ENCODE measurements at places on chromosomes 1 and 21.

DNA sequence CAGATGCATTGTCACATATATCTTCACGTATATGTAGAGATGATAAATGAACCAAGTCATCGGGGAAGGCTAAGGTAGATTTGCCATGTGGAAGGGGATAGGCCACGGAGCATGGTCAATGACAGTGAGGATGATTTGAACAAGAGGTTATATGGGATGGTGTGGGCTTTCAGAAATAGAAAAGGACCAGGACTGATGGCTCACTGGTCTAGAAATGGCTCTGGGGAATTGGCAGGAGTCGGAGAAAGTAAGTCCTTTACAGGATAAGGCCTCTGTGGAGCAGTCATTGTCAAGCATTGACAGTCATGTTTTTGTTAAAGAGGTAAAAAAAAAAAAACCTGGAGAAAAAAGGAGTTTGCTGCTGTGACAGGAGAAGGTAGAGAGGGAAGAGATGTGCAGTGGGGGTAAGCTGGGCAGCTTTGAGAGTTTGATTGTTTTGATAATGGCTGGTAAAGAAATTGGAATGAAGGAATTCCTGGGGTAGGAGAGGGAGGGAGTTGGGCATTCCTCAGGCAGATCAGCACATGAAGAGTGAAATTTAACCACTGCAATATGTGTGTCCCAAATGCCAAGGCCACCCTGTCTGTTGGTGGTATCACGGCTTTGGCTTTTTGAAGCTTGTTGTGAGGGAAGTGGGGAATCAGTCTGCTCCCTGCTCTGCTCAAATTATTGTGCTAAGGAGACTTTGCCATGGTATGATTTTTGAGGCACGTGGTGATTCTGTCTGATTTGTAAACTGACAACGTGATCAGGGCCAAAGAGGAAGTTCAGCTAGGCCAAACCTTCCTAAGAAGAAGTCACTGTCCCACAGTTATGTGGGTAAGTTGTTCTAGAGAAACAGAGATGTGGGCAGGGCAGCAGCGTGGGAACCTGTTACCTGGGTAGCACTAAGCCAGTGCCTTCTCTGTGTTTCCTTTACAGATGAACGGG lies 26.0 kb downstream of the MACF1 start:
- peak; percentile 39 for DNase-seq

DNA sequence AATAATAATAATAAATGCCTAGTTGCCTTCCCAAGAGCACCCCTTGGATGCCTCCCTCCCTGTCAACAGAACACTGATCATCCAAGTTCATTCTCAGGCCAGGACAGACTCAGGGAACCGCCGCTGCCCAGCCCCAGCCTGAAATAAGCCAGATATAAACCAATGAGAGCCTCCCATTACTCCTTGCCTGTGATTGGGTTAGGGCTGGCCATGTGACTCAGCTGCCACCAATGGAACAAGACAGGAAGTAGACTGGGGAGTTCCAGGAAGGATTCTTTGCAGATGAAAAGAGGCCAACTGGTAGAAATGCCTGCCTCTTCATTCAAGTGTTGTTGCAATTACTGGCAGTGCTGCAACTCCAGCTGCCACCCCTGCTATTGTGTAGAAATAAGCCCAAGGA lies 146.4 kb upstream of the TIAM1 start:
- DNase-seq: no peak

GRCh38 chr1:5514527-5515183 lies 477.6 kb downstream of the NPHP4 start:
- DNase-seq: peak; percentile 40

DNA sequence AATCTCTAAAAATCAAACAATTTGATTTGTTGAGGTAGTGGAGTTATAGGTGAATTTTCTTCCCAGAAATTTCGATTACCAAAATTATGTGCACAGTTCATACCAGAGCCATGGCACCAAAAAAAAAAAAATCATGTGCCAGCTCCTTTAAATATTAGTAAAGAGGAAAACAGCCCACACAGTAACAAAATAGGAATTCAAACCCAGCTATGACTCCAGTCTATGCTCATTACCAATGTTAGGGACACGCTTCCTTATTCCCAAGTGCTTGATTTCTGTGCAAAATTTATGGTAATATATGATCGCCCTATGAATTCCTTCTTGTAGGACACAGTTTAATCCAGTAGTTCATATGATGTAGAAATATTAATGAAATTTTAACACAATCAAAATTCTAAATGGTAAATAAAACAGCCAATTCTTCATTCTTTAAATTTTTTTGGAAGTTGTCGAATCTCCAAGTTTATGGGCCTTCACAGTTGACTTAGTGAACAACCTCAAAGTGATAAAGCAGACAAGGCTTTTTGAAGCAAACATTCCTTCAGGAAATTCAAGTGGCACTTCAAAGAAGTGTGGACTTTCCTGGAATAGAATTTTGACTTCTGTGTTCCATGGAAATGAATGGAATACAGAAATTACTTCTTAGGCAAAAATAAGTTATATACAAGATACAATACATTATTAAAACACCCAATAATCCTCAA lies 1.9 kb downstream of the TOR1AIP2 start:
- no peak for DNase-seq

- DNase-seq: no peak
Measured at GRCh38 chr1:57741521-57741920, 317.7 kb upstream of the DAB1 start.

- no peak for DNase-seq
Measured at GRCh38 chr21:27715131-27715530, 748.2 kb upstream of the ADAMTS5 start.

- DNase-seq: peak; percentile 24
Measured at GRCh38 chr1:119743776-119744597, 24.7 kb downstream of the HMGCS2 start.

GRCh38 chr21:19029816-19030215 lies 626.2 kb upstream of the TMPRSS15 start:
- no peak for DNase-seq

DNA sequence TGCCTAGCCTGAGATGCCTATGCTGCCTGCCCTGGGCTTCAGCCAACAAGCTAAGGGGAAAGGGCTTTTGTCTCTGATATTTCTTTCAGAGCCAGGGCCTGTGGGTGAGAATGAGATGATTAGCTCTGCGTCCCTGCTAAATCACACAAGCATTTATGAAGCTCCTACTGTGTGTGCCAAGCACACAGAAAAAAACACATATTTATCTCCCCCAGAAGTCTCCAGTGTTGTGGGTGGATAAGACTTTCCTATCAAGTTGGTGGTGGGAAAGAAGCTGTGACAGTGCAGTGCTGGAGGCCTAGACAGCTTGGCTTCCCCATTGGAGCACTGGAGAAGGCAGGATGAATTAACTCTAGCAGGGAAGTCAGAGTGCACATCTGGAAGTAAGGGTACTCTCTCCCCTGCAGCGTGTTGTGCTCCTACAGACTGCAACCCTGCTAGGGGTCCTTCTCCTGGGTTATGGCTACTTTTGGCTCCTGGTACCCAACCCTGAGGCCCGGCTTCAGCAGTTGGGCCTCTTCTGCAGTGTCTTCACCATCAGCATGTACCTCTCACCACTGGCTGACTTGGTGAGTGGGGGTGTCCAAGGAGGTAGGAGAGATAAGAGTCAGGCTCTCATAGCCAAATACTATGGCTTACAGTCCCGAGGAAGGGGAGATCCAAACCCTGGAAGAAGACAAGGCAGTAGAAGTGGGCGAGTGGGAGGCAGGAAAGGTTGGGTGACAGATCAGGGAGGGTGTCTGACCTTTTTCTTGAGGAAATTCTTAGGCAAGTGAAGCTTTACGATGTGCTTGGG lies 1.7 kb downstream of the SLC50A1 start:
- no peak for DNase-seq

- no peak for DNase-seq
Measured at GRCh38 chr1:155646307-155646706, 36.3 kb downstream of the MSTO1 start.

DNA sequence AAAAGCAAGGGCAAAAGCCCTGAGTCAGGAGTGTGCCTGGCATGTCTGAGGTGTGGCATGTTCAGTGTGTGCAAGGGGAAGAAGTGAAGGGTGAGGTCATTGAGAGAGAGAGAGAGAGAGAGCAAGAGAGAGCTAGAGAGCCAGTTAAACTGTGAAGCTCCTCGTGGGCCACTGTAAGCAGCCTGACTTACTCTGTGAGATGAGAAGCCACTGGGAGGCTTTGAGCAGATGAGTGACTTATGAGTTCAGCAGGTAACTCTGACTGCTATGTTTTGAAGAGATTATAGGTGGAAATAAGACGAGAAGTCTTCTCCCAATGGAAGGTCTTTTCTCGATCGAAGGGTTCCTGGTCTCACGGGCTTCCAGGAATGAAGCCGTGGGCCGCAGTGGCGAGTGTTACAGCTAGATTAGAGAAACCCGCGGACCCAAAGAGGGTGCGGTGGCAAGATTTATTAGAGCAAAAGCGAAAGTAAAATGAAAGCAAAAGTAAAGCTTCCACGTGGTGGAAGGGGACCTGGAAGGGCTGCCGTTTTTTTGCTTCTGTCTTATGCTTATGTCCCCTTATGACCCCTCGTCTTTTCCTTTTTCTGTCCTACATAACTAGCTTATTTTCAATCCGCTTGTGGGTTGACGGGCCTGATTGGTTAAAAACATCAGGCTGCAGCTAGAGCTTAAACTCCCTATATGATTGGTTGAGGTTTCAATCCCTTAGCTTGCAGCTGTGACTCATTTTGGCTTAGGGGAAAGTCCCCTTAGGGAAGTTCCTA lies 323.1 kb upstream of the FAM78B start:
- DNase-seq: peak; percentile 70
